ENCODE measurements at places on chromosomes 2 and 18. TPM values are rescaled to one million over a fixed set of nuclear protein-coding genes. Genes with fewer than 3 reads are reported as not detected.

DNA sequence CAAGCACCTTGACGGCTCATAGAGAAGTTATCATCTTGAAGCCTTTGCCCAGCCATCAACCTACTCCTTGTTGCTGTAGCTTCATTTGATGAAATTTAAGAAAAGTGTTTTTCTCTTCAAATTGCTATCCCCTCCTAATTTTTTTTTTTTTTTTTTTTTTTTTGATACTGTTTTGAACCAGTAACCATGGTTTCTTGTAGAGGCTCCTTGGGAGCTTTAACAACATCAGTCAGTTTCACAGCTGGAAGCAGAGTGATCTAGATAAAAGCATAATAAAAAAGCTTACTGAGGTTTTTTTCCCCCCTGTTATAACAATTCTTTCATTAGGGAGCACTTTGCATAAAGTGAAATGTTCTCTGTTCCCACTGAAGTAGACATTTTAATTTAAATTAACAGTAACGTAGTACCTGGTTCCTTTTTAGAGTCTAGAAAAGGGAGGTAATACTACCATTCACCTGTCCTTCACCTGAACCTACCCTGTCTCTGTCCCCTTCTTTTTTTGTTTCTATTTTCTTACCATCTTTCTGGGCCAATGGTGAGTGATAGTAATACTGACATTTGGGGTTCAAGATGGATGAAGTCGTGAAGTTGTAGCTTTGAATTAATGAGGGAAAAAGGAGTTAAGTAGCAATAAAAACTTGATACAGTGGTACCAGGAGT lies 101.5 kb downstream of the NCOA1 start:
- no peak for DNase-seq

GRCh38 chr18:27585602-27586173 lies 400.6 kb upstream of the CHST9 start:
- no peak for DNase-seq

GRCh38 chr2:15154297-15154696 lies 406.8 kb downstream of the NBAS start:
- no peak for DNase-seq

DNA sequence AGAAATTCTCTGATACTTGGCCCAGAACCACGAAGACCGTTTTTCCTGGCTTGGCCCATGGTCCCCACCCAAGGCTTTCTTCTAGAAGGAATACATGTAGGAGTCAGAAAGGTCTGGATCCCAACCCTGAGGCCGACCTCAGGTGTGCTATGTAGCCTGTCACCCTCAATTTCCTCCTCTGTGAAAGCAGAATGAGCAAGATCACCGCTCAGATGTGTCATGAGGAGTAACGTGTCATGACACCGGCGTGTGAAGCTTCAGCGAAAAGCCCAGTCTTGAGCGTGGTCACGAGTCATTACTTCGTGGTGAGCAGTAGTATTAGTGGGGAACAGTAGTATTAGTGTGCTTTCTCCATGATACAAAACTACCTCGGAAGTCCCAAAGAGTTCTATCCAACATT lies 103.4 kb downstream of the ALPK2 start:
- peak; percentile 64 for DNase-seq

DNA sequence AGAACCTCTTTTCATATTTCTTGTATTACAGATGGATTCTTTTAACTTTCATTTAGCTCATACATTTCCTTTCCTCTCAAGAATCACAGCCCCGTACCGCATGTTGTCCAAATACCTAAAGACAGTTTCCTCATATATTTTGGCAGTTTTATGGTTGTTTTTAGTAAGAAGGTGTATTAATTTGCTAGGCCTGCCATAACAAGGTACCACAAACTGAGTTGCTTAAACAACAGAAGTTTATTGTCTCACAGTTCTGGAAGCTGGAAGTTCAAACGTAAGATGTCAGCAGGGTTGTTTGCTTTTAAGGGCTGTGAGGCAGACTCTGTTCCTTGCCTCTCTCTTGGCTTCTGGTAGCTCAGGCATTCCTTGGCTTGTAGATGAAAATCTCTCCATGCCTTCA lies 343.2 kb upstream of the TNP1 start:
- DNase-seq = no peak

GRCh38 chr18:31592506-31593157 lies 955 bp downstream of the TTR start:
- DNase-seq = no peak

Gene LIMS4
- total RNA-seq = 0.41 TPM

Gene DNAH7
- total RNA-seq = 0.05 TPM

Gene MYOM1
- total RNA-seq = 1.9 TPM

Gene TYW5
- 8.3 TPM for total RNA-seq
